ENCODE measurements at places on chromosomes 6 and 20.
A peak's percentile ranks its signal among the peaks of the same experiment; 100 is the strongest.

- DNase-seq: peak; percentile 87
Measured at GRCh38 chr6:103893141-103893581, 966.6 kb downstream of the HACE1 start.

- DNase-seq: no peak
Measured at GRCh38 chr6:144731229-144731628, 446.1 kb downstream of the UTRN start.

GRCh38 chr6:45045253-45045601 lies 282.9 kb upstream of the RUNX2 start:
- DNase-seq: no peak

DNA sequence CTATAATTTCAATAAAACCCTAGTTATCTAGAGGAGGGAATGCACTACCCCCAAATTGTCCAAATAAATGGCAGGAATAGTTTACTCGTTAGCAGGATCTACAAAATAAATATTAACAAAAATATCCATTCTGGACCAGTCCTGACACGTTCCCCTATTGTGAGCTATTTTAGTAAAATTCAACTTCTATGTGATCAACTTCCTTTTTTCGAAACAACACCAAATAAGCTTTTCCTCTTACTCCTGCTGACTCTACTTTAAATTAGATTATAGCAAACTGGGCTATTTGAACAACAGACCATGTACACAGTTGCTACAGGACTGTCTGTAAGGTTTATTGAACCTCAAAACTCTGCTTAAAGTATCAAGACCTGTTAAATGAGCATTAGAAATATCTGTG lies 154.3 kb downstream of the IPCEF1 start:
- no peak for DNase-seq

GRCh38 chr20:33211817-33212424 lies 5.2 kb upstream of the BPIFA3 start:
- peak; percentile 70 for DNase-seq

DNA sequence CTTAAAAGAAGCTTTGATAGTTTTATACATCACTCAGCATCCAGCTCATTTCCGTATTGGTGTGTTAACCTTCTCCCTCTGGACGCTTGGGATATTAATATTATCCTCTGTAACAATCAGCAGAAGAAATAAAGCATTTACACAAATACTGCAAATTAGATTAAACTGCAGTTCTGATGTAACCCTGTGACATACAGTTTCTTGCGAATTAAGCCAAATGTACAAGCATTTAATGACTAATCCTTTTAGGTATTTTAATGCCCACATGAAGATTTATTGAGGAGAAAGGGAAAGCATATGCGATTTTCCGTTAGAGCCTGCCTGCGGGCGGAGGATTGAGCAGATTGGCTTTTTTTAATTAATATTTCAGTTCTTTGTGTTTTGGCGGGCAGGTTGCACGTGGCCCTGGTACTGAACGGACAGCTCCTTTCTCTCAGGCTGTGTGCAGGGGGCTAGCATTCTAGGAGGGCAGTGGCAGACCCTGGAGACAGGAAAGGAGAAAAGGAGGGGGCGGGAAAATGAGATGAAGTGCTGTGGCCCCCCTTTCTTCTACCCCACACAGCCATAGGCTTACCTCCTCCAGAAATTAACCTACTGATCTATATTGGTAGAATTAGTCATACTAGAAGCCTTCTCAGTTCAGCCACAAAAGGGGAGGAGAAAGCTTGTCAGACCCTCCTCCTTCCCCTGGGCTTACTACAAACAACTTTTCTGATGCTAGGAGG lies 14.1 kb upstream of the TFAP2D start:
- DNase-seq: peak; percentile 66

DNA sequence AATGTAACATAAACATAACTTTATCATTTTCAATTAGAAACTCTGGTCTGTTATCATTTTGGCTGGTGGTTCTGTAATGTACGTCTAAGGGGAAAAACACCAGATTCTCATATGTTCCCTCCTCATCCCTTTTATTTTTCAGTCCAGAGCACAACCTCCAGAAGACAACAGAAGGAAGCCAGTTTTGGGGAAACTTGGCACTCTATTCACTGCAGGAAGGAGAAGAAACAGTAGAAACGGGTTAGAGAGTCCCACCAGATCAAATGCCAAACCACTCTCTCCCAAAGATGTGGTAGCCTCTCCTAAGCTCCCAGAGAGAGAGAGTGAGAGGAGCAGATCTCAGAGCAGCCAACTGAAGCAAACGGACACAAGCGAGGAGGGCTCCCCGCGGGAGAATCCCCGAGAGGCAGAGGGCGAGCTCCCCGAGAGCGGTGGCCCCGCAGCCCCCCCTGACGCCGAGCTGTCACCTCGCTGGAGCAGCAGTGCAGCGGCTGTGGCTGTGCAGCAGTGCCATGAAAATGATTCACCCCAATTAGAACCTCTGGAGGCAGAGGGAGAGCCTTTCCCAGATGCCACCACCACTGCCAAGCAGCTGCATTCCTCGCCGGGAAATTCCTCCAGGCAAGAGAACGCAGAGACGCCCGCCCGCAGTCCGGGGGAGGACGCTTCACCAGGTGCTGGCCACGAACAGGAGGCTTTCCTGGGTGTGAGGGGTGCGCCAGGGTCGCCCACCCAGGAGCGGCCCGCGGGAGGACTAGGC lies 117.8 kb downstream of the RTN4IP1 start:
- DNase-seq: peak; percentile 44

GRCh38 chr6:129309154-129309553 lies 400.8 kb downstream of the ARHGAP18 start:
- no peak for DNase-seq

DNA sequence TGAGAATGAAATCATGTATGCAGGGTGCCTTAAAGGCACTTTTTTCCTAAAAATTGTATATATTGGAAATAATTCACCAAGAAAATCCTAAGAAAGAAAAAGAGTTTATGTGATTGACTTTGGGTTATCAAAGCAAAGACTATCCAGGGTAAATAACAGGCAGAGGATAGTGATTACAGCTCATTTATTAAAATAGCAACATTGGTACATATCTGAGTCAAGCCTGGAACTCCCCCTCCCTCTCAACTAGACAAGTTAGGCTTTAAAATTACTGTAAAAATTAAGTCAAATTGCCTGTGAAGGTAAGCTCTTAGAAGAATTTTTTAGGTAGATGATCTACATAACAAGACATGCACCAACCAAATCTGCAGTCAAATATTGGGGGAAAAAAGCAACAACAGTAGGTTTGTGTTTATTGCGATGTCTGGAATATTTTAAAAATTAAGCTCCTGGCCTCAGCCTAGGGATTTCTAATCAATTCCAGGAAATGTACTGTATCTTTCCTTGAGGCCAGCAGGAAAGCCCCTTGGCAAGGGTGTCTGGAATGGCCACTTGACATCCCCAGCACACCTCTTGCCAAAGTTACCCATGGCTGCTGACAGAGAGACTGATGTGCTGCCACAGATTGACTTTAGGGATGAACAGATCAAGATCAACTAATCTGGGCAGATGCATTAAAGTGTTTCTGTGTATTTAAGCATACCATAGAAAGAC lies 31.2 kb upstream of the HBS1L start:
- no peak for DNase-seq

DNA sequence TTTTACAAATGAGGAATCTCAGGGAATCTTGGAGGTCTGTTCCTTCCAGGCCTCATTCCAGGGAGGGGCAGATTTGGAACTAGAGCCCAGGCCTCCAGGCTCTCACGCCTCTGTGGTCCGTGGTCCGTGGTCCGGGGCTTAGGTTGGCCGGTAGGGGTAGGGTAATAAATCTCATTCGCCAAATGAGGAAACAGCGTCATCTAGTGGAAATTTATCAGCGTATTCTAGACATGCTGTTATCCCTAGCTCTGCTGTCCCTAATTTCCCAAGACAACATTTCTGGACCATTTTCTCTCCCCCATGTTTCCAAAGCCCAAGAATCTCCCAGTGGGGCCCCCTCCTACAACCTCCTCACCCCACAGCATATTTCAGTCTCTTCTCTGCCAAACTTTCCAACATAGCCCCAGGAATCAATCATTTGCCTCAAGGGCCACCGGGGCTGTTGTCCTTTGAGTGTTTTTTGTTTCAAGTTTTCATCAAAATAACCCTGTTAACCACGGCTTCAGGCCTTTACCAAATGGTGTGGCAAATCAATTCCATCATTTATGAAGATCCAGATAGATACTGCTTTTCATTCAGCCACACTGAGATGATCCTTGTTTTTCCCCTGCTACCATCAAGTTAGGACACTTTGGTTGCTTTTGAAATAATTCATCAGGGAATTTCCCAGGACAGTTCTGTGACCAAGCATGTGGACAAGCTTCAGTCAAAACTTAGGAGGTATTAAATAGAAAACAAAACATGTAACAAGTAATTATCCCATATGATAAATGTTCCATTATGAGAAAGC lies 126.8 kb downstream of the ALDH8A1 start:
- peak; percentile 93 for DNase-seq

DNA sequence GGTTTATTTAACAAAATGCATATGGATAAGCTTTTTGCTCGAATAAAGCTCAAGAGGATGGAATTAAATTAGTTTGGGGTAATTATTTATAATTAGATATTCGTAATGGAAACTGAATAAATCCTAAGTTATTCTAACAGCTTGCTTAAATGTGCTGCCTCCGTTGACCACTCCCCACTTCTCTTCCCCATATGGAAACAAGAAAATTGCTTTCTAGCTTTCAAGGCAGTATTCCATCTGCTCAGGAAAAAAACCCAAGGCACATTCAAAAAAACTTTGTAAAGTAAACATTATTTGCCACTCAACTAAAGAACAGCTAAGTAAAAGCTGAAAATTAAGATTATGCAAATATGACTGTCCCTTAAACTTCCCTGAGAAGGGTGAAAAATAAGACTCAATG lies 369.2 kb downstream of the HAO1 start:
- no peak for DNase-seq

- DNase-seq: no peak
Measured at GRCh38 chr6:125544819-125545218, 204.6 kb upstream of the HEY2 start.

DNA sequence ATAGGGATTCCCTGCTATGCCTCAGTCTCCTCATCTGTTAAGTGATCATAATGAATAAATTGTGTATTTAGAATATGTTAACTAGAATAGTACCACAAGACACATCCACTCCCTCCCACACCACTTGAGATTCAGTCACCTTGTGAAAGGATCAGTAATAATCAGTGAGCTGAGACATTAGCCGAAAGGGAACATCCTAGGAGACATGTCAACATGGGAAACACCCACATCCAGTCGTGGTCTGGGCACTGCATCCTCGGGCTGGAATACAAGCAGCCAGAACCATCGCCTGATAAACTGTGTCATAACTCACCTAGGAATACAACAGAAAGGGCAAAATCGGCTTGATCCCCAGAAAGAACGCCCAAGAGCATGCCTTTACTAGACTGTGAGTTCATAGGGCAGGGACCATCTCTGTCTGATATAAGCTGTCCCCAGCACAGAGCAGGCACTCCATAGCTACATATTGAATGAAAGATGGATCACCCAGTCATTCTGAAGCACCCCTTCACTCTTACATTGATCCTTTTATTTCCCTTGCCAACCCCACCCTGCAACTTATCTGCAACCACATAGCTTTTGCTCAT lies 23.9 kb downstream of the RIPOR2 start:
- no peak for DNase-seq

DNA sequence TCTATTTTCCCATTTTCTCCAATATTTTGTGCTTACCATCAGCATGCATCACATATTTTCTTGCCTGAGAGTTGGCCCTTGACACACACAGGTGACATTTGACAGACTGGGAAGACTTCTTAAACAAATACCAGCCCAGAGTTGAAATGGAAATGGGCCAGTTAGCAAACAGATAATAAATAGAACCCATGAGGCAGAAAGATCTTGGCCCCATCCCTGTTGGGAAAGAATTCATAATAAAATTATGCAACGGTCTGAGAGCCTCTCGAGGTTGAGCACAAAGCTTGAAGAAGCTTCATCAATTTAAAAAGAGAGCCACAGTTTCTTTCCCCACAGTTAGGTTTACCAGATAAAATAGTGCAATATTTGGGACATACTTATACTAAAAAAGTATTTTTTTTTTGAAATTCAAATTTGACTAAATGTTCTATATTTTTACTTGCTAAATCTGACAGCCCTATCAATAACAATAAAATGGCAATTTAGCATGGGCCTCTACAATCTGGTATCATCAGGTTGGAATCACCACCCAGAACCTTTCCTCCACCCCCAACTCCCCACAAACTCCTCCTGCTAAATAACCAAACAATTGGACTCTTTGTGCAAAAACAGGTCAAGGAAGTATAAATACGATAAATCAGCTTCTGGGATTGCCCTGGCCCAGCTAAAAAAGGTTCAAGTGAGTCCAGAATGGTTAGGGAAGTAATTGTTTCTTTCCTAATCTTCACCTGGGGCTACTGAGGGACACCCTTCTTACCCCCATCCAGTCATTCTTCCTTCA lies 129.8 kb downstream of the CD164 start:
- no peak for DNase-seq

DNA sequence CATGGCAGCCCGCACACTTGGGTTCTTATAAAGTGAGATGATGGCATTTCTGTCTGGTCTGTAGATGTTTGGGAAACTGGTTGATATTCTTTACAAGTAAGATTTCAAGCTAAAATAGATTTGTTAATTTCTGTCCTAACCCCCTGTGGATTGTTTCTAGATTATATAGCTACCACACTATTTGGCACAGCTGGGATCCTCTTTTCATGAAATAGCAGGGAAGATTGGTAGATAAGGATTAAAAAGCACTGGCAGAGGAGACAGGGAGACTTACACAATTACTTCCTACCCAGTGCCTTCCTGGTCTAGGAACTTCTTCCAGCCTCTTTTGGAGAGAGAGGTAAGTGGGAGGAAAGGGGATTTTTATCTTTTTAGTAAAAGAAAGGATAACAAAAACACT lies 13.2 kb upstream of the ATXN1 start:
- no peak for DNase-seq

- DNase-seq: peak; percentile 81
Measured at GRCh38 chr20:23235173-23236027, 115.2 kb upstream of the NXT1 start.

DNA sequence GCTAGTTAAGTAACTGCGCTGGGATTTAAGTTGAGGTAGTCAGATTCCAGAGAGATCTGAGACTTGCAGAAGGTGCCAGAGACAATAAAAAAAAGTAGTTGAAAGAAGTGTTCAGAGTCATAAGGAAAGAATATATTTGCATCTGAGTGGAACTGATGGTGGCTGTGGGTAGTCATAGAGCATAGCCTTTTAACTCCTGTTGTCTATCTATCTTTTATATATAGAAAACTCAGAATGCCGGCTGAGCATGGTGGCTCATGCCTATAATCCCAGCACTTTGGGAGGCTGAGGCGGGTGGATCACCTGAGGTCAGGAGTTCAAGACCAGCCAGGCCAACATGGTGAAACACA lies 62.0 kb downstream of the CARMIL1 start:
- no peak for DNase-seq

GRCh38 chr6:116253188-116253504 lies 729 bp downstream of the TSPYL4 start:
- DNase-seq: no peak

GRCh38 chr6:160781298-160781697 lies 79.3 kb downstream of the PLG start:
- DNase-seq: no peak

DNA sequence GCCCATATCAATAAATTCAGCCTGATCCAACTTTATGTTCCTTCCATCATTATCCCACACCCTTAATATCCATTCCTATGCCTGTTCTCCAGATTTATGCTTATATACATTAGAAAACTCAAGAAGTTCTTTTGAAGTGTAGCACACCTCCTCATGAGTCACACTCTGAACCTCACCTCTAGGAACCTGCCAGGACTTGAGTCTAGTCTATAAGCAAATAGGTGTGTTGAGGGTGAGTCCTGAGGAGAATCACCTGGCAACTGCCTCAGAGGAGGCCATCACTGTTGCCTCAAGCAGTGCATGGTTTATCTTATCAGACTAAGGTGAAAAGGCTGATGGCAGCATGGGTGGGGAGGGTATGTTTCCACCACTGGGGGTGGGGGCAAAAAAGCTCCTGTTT lies 496.7 kb downstream of the C6orf118 start:
- no peak for DNase-seq

Measured in cardiac muscle cell (in vitro differentiated cells and primary cell).